ENCODE measurements at places on chromosomes 6 and 20.

- no peak for DNase-seq
Measured at GRCh38 chr6:130426066-130426721, 60.4 kb downstream of the TMEM200A start.

DNA sequence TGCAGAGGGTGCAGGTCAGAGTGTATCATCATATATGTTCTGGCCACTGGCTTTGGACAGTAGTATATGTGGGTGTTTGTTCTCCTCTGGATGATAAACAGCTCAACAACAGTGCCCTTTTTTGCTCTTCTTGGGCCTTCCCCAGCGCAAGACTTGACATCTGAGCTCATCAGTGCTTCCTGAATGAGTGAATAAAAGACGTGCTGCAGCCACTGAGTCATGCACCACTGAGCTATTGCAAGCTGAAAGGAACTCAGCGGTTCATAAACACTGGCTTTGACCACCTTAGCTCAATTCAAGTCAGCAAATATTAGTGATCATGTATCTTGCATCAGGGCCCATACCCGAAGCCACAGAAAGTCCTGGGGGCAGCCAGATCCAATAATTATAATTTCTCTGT is 105.3 kb upstream of the KCNG1 start:
- DNase-seq = peak; percentile 70

DNA sequence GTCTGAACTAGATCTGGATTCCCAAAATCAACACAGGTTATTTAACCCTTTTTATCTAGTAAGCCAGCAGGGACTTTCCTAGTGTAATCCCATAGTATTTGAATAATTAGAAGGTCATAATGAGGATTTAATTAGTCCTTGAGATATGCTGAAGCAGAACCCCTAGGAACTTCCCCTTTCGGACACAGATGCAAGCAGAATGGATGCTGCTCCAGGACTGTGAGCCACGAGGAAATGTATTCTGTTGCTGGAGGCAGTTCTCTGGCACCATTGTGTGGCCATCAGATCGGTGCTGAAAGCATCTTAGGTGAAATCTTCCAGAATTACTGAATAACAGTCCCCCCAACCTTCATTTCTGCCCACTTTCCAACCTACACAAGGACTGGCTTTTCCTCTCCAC is 206.9 kb downstream of the TMEM242 start:
- DNase-seq = no peak

GRCh38 chr20:35673884-35674283 is 9.2 kb upstream of the CPNE1 start:
- DNase-seq = no peak

DNA sequence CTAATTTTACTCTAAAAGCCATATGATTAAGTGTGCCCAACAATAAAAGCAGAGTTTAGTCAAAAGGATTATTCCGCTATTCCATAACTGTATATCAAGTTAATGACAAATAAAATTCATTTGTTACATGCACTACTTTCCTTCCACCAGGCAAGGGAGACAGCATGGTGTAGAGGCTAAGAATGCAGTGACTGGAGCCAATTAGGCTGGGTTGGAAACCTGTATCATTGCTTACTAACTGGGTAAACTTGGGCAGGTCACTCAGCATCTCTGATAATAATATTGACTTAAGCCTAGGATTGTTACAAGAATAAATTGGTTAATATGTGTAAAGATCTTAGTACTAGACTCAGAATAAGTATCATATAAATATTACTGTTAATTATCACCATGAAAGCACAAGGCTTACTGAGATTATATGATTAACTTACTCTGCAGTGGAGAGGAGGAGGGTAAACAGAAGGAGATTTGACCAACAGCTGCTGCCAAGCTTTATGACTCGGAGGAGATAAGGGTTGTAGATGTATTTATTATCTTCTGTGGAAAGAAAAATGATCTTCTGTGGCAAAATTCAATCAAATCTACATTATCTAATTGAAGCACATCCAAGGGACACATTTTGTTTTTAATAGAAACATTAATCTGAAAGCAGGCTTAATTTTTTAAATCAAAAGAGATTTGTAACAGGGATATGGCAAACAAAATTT is 1459.9 kb downstream of the GRIK2 start:
- no peak for DNase-seq

DNA sequence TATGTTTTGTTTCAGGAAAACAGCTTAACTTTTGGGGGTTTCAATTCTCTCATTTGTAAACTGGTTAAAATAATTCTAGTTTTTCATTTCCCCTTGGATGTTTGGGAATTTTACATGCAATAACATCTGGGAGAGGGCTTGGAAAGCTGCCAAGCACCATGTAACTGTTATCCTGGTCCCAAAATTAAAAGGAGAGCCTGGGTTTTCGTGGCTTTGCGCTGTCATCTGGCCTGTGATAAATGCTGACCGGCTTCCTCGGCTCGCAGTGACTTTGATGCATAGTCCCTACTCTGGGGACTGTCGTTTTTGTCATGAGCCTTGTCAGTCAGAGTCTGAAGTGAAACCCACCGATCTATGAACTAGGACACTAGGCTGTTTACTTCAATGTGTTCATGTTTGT is 12.2 kb downstream of the SLC35F1 start:
- DNase-seq = no peak

- no peak for DNase-seq
Measured at GRCh38 chr6:11853678-11854407, 75.2 kb upstream of the ADTRP start.

DNA sequence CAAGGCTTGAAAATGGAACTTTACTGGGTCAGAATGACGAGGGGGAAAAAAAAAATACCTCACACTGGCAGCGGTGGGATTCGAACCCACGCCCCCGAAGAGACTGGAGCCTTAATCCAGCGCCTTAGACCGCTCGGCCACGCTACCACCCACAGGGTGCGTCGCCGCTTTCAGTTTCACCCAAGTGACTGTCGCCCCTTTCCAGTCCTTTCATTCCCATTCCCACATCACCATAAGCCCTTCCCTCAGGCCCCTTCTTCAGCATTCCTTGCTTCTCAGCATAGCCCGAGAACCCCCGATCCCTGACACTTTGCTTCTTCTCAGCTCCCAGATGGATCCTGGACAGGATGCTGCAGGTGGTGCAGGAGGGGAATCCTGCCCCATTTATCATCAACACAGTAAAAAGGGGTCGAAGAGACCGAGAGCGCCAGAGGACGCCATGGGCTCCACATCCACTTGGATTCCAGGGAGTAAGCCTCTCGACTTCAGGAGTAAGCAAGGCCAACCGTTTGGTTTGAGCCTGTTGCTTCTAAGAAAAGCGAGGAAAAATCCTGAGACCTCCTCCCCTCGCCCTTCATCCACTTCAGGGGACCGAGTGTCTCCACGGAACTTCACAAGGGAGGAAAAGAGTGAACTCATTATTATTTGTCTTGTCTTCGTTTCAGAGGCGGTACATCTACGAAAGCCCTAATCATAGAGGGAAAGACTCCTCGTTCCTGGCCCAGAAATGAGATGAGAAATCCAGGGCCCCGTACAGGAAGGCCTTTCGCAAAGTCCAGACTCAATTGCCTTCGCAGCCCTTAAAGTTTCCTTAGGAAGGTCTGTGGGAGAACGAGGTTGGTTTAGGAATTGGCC is 20.0 kb upstream of the TRIM27 start:
- DNase-seq = peak; percentile 81

GRCh38 chr20:2283706-2284423 is 11.9 kb upstream of the TGM3 start:
- DNase-seq = peak; percentile 80

DNA sequence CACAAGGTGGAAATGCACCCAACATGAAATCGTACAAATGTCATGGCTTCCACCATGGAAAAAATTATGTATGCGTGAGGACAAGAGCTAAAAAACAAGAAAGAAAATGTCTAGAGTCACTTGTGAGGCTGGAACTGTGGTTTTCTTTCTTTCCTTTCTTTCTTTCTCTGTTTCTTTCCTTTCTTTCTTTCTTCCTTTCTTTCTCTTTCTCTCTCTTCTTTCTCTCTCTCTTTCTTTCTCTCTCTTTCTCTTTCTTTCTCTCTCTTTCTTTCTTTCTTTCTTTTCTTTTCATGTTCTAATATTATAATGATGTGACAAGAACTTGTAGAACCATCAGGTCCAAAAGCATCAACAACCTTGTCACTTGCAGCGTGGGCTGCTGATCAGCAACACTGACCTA is 28.4 kb downstream of the ZNF311 start:
- DNase-seq = no peak

GRCh38 chr20:33981347-33981746 is 12.4 kb upstream of the RALY start:
- DNase-seq = no peak

- no peak for DNase-seq
Measured at GRCh38 chr6:79964607-79965081, 17.3 kb upstream of the ELOVL4 start.

DNA sequence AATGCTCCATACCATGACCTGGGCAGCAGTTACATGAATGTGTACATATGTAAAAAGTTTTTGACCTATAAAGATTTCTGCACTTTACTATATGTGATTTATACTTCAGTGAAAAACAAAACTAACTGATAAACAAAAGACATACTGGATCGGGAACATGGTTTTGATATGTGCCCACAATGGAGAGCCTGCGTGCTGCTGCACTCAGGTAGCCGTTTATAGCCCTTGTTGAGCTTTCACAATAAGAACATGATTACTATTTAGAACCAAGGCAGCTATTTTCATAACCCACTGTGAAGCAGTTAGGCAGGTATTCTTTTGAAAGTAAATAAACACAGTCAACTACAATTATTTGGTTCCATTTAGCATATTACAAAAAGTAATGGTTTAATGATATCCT is 195.9 kb upstream of the RAB32 start:
- DNase-seq = no peak

DNA sequence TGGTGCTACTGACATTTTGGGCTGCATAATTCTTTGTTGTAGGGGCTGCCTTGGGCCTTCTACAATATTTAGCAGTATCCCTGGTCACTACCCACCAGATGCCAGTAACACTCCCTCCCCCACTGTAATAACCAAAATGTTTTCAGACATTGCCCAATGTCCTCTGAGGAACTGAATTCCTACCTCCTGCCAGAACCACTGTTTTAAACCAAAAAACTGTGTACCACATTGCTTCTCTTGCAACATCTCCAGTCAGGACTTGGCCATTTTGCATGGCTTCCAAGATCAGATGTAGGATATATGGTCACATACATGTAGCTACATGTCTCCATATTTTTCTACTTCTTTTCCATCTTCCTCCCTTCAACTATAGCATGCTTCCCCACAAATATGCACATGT is 97.4 kb upstream of the IFNGR1 start:
- DNase-seq = no peak

- no peak for DNase-seq
Measured at GRCh38 chr6:12009876-12010634, 2.1 kb upstream of the HIVEP1 start.
